ENCODE measurements at places on chromosomes 2 and 18. TPM values are rescaled to one million over a fixed set of nuclear protein-coding genes. Genes with fewer than 3 reads are reported as not detected.

DNA sequence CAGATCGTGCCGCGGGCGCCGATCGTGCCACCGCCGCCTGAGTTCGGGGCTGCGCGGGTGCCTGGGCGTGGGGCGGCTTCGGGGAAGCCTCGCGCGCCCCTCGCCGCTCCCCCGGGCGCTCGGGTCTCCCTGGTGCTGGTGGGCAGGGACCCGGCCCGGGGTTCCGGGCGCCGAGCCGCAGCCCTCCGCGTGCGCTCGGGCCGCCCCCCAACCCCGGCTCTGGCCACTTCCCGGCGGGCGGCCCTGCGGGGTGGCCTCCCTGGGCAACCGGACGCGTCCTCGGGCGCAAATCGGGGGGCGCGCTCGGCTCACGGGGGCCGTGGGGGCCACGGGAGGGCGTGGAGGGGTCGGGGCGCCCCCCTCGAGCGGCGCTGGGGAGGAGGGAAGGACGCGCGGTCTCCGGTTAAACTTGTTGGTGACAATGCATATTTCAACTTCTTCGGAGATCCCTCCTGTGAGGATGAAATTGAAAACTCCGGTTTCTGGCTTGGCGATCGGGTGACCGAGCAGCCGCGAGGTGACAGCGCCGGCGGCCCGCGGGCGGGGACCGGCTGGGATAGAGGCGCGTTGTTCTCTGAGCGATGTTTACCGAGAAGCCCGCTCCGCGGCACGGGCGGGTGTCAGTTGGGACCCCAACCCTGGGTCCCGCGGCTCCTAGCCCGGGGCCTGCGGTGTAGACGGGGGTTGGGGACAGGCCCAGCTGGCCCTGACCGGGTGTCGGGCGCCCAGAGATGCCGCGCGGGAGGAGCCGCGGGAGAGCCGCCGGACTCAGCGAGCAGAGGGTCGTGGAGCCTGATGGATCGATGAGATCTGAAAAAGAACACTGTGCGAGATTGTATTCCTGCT, 676 bp downstream of the SH3BP4 start:
- no peak overlapping the region for H3K27ac ChIP-seq
- H3K27me3 ChIP-seq, result peaks cover 73% of the 10 kb centered on the region
- H3K36me3 ChIP-seq, result no peaks in the 10 kb centered on the region
- H3K4me1 ChIP-seq, result peaks cover 7% of the 10 kb centered on the region
- peak overlapping the region; percentile 64 for H3K4me3 ChIP-seq
- DNase-seq, result no peak

DNA sequence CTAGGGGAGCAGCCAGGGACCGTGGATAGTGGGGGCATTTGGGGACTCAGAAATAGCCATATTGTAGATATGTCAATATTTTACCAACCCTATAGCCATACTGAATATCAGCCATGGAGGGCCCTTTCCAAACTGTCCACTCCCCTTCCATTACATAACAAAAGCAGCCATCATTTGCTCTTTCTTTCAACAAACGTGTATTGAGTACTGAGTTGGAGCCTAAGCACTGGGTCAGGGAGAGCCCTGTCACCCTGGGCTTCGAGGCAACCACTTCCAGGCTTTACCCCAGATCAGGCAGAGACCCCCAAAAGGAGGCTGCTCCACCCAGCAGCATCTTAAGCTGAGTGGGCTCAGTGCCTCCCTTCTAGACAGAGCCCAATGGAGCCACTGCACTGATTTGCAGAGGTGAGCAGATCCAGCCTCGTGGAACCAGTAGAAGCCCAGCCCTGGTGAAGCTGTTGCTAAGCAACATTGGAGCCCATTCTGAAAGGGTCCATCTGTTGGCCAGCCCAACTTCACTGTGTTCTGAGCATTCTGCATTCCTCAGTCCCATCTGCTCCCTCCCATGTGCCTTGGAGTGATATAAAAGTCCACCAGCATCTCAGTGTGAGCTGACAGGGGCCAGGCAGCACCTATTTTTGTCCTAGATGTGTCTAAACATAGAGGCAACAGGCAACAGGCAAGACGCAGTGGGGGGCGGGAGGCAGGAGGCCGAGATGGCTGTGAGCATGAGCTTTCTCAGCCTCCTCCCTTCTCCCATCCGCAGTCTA, 112.1 kb downstream of the PLB1 start:
- H3K27me3 ChIP-seq, result no peaks in the 10 kb centered on the region
- no peak for DNase-seq
- no peak overlapping the region for H3K27ac ChIP-seq

GRCh38 chr18:56240405-56240804, 398.0 kb downstream of the TXNL1 start:
- no peaks in the 10 kb centered on the region for H3K4me1 ChIP-seq
- peaks cover 4% of the 10 kb centered on the region for H3K27me3 ChIP-seq
- no peak overlapping the region for H3K4me3 ChIP-seq
- no peaks in the 10 kb centered on the region for H3K36me3 ChIP-seq

DNA sequence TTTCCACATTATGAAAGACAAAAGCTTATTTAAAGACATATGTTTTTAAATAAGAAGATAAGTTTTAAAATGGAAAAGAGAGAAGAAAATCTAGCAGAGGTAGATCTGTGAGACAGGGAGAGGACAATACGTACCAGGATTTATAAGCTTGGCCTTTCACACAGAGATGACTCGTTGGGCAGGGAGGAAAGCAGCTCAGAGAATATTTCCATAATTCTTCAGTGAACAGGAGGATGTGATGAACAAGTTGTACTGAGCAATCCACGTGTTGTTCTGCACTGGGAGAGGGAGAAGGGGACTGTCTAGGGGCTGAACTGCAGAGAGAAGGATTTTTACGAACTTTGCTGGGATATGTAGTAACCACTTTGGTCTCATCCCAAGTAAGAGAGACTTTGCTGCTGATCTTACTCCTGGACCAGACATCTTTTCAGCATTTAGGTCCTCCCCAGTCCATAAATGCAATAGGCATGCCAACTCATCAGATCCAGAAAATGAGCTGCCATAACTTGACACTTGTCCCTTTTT, 162.5 kb upstream of the SETBP1 start:
- H3K36me3 ChIP-seq, result no peaks in the 10 kb centered on the region
- H3K27ac ChIP-seq, result no peak overlapping the region
- H3K27me3 ChIP-seq, result peaks cover 4% of the 10 kb centered on the region
- no peak overlapping the region for H3K4me3 ChIP-seq
- no peak for DNase-seq

- no peak for DNase-seq
- peaks cover 23% of the 10 kb centered on the region for H3K27me3 ChIP-seq
- no peaks in the 10 kb centered on the region for H3K36me3 ChIP-seq
- H3K27ac ChIP-seq, result no peak overlapping the region
- H3K4me3 ChIP-seq, result no peak overlapping the region
Measured at GRCh38 chr18:77223653-77224052, 26.0 kb upstream of the GALR1 start.

GRCh38 chr2:98944775-98945174, 8.8 kb upstream of the CRACDL start:
- H3K36me3 ChIP-seq, result no peaks in the 10 kb centered on the region
- no peak overlapping the region for H3K27ac ChIP-seq
- DNase-seq, result no peak

DNA sequence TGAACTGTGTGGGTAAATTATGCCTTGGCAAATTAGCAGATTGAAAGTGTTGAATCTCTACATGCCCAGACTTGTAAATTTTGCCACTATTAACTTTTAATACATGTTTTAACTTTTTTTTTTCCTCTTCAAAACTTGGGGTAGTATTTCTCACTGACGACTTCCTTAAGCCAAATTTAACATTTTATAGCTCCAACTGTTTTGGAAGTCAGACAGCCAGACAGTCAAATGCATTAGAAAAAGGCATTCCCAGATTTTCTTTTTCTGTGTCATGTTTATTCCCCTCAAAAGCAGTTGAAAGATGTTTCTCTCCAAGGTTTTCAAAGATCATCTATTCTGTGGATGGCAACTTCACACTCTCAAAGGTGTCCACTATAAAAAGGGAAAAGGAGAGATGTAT, 226.8 kb upstream of the FN1 start:
- H3K36me3 ChIP-seq, result no peaks in the 10 kb centered on the region
- H3K27ac ChIP-seq, result no peak overlapping the region
- no peak overlapping the region for H3K4me3 ChIP-seq
- peaks cover 7% of the 10 kb centered on the region for H3K4me1 ChIP-seq
- DNase-seq, result no peak

GRCh38 chr2:18156002-18156401, 277.5 kb downstream of the KCNS3 start:
- H3K4me1 ChIP-seq, result no peaks in the 10 kb centered on the region
- H3K27ac ChIP-seq, result no peak overlapping the region
- DNase-seq, result no peak
- H3K36me3 ChIP-seq, result no peaks in the 10 kb centered on the region

DNA sequence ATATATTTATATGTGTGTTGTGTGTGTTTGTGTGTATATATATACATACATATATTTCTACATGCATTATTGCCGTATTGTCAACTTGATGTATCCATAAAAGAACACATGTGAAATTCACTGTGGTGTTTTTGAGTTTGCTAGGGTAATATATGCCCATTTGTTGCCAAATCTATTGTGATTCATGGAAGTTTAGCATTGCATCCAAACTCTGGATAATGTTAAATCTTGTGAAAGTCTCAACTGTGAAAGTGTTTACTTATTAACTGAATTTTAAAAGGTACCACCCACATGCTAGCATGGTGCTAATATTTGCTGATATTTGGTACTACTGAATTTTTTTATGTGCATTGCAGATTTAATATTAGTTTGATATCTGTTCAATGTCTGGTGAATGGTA, 96.6 kb upstream of the SLC8A1 start:
- no peak for DNase-seq
- H3K4me1 ChIP-seq, result no peaks in the 10 kb centered on the region
- H3K36me3 ChIP-seq, result no peaks in the 10 kb centered on the region
- H3K27ac ChIP-seq, result no peak overlapping the region
- peaks cover 3% of the 10 kb centered on the region for H3K27me3 ChIP-seq
- no peak overlapping the region for H3K4me3 ChIP-seq

DNA sequence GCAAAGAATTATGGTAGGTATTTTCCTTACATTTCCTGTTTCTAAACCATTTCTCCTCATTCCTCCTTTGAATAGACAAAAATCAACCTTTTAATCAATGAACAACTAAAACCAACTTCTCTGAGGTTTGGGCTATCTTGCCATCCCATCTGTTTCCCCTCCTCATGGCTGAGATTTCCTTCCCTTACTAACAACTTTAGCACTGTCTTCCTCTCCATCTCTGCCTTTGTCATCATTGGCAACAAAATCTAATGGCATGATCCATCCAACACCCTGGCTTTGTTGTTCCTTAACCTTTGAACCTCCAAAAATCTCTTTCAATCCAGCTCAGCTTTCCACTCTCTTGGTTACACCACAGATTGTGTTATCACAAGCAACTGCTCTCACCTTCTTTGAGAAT, 95.3 kb upstream of the FAM136A start:
- peaks cover 24% of the 10 kb centered on the region for H3K27me3 ChIP-seq
- no peaks in the 10 kb centered on the region for H3K4me1 ChIP-seq
- H3K36me3 ChIP-seq, result no peaks in the 10 kb centered on the region
- DNase-seq, result no peak

Gene PKDCC
- total RNA-seq, result not detected

Gene TRABD2A
- total RNA-seq, result 74.6 TPM

Gene INHBB
- not detected for total RNA-seq

Gene CRYBA2
- total RNA-seq, result not detected

Gene IL37
- total RNA-seq, result not detected

Gene DNER
- not detected for total RNA-seq

Gene PLEKHH2
- total RNA-seq, result 0.20 TPM

Gene IL1R2
- 0.50 TPM for total RNA-seq
